ENCODE measurements at places on chromosomes 1 and 21. TPM values are rescaled to one million over a fixed set of nuclear protein-coding genes. Genes with fewer than 3 reads are reported as not detected.

The OLIG2 gene
- total RNA-seq = not detected

The COL6A2 gene
- total RNA-seq = 16.5 TPM

The RGS16 gene
- total RNA-seq = 70.7 TPM

The SERINC2 gene
- total RNA-seq = 0.16 TPM

The SMCP gene
- total RNA-seq = not detected

The SELP gene
- 1.1 TPM for total RNA-seq

The MPL gene
- not detected for total RNA-seq

The AGT gene
- not detected for total RNA-seq

GRCh38 chr1:236348071-236348470 is 46.0 kb upstream of the EDARADD start:
- DNase-seq = no peak

DNA sequence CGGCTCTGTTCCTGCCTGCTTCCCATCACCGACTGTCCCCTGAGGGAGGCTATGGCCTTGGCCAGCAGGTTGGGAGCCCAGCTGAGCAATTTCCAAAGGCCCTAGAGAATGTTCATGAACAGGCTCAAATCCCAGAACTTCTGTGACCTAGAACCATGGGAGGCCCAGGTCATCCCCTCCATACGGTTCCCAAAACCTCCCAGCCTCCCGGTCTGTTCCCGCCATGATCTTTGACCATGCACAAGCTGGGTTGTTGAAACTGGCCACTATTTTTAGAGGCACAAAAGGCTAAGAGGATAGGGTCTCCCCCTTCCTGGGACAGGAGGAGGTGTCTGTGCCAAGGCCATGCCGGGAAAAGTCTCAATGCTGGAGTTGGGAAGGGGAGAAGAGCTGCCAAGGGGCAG is 27.5 kb downstream of the EPHA2 start:
- no peak for DNase-seq

- no peak for DNase-seq
These were observed 38.0 kb downstream of the CD58 start for GRCh38 chr1:116532671-116533428.

DNA sequence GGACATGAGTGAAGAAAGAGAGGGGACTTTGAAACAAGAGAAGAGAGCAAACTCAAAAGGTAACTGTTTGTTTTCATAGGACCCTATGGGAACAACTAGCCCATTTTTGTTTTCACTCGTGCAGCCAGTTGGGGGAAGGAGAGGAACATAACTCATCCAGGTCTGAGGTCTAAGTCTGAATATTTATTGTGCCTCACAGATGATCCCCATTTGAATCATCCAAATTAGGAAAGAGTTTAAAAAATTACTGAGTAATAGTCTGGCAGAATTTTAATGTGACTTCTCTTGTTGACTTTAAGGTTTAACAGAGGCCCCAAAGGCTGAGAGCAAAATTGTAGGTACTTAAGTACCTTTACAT is 10.4 kb upstream of the TSPAN2 start:
- no peak for DNase-seq
